Esophagus (tissue), 2 donors: ENCODE measurements at places on chromosomes 4 and X. TPM values are rescaled to one million over a fixed set of nuclear protein-coding genes. Genes with fewer than 3 reads are reported as not detected.

Gene MID1
- polyA plus RNA-seq, result 4.7 TPM

Gene PNCK
- 6.4 TPM for polyA plus RNA-seq

Gene NLGN3
- polyA plus RNA-seq, result 0.22 TPM

Gene EDA2R
- polyA plus RNA-seq, result 0.35 TPM

Gene MMRN1
- polyA plus RNA-seq, result 6.5 TPM

Gene OPHN1
- polyA plus RNA-seq, result 1.2 TPM
